NCI-H2171 treated with DMSO at 0.1 percent for 48 hours (cell line): ENCODE measurements at places on chromosomes 5 and 9.

DNA sequence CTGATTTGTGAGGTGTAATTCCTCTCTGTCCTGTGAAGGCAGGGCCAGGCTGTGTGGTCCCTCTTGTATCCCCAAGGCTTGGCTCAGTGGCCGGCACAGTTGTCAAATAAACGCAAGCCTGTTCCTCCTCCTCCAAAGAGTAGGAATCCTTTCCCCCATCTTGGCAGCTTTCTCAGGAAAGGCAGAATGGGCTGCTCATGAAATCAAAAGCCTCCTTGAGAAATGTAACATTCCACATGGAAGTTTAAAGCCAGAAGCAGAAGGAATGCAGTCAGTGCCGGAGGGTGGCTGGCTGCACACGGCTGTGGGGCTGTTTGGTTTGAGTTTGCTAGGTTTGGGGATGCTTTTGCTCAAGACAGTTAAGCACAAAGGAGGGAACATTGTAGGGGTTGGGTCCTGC lies 34.5 kb upstream of the MED10 start:
- no peak for DNase-seq

- DNase-seq: no peak
Observed at GRCh38 chr5:150022158-150022531, 21.6 kb downstream of the HMGXB3 start.

DNA sequence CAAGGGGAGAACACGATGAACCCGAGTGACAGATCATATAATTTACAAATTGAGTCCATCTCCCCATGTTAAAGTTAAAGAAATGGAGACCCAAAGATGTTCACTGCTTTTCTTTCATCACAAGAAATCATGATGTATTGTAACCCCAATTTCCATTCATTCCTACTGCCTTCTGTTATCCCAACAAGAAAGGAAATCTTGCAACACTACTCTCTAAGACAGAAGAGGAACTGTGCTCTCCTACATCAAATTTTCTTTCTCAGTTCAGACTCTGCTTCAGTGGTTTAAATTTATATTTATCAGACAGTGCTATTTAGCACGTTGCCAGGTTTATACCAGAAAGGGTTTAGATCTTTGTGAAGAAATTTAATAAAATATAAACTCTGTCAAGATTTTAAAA lies 83.8 kb upstream of the RASA1 start:
- DNase-seq: no peak

DNA sequence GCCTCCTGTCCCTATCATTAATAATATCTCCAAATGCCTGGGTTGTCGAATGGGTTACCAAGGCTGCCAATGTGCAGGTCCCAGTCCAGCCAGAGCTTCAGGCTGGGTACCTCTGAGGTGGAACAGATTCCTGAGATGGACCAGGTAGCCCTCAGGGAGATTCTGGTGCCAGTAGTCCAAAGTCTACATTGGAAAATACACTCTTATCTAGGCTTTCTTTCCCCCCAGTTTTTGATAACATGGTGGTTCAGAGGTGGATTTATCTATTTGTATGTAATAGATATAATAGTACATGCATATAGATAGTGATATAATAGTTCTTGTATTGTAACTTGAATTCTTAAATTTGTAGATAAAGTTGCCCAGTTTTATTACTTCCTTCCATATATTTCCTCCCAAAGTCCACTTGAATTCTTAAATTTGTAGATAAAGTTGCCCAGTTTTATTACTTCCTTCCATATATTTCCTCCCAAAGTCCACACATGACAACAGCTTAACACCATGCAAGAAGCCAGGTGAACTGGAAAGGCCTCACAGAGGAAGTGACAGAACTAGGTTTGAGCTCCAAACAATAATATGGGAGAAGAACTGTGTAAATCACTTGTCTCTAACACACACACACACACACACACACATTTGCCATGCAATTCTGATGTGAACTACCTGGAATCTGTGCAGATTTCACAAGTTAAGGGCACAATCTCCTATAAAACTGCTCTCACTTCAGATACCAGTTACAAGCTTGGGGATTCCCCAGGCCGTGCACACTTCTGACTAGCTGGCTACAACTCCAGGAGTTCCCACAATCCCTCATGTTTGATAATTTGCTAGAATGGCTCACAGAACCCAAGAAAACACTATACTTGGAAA lies 30.7 kb upstream of the ERAP1 start:
- no peak for DNase-seq

GRCh38 chr9:135499326-135500070 lies 984 bp upstream of the MRPS2 start:
- peak; percentile 83 for DNase-seq

GRCh38 chr9:78351816-78352215 lies 54.9 kb downstream of the PSAT1 start:
- DNase-seq: no peak

- no peak for DNase-seq
Observed at GRCh38 chr5:141825791-141826560, 52.2 kb downstream of the PCDH1 start.

GRCh38 chr5:73745836-73746235 lies 119.8 kb downstream of the ARHGEF28 start:
- no peak for DNase-seq

DNA sequence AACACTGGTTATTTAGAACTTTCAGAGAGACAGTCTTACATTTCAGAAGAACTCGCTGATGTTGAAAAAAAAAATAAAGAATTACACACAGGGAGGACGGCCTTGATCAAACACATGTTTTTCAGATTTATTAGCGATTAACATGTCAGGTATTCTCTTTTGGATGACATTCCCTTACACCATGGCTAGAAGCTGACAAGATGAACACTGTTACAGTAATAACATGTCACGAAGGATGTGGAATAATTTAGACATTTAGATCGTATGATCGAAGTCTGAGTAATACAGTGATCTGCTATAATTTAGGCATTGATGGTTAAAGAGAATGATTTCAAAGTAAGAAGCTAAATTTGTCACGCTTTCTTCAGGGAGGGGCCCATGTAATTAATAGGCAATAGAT lies 24.6 kb upstream of the FBXL7 start:
- no peak for DNase-seq

- no peak for DNase-seq
Observed at GRCh38 chr5:58755397-58755796, 172.5 kb downstream of the RAB3C start.
